ENCODE measurements at places on chromosomes 6 and 20.

- no peak for DNase-seq
Measured at GRCh38 chr6:15246217-15246665, 372 bp downstream of the JARID2 start.

DNA sequence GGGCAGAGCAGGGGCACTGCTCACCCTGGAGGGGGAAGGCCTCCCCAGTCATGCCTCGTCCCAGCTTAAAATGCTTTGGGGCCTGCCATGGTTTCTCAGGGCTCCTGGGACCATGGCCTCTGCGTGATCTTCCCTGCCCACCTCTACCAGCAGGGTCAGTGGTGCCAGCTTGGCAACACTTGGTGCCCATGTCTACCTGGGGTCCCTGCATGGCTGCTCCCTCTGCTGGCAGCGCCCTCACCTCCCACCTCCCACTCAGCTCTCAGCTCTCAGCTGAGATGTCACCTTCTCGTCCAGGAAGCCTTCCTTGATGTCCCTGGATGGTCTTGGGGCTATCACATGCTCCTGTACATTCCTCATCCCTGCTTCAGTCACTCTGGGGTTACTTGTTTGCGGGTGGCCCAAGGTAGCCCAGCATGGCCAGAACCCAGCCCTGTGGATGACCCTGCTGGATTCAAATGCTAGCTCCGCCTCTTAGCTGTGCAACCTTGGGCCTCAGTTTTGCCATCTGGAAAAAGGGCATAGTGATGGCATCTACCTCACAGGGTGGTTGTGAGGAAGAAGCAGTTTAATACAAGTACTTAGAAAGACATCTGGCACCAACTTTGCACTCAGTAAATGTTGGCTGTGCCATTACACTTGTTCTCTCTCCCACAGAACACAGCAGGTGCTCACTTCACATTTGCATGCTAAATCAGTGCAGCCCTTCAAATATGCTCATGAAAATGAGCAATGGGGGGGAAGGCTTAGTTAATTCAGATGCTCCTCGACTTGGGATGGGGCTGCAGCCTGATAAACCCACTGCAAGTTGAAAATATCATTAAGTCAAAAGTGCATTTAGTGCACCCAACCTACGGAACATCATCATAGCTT, 53.5 kb upstream of the PTPN1 start:
- DNase-seq = no peak

DNA sequence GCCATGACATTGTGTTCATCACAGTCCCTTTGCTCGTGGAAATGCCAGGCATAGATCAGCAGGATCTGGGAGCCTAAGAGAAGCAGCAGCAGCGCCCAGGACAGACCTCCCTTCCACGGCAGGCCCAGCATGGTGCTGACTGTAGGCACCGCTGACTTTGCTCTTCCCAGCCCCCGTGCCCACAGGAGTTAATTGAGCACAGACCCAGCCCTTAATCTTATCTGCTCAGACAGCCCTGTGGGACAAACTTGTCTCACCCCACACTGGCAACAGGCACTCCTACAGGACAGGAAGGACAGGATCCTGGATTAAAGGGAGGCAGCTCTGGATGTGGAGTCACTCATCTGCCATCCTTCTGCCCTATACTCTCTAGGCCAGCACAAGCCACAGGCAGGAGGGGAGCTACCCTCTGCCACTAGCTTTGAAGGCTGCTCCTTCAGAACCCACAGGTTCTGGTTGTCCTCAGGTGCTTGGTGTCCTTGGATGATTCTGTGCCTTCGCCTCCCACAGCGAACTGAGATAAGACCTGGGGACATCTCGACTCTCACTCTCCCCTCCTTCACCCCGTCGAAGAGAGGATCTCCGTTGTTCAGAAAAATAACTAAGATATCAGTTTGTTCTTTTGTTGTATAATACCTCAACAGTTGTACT, at the start of gene CST9L:
CST9L (minus strand) TSS at position 165 of the 651 bp plus-strand sequence; CDS start at position 131, 34 bp downstream.
- DNase-seq = no peak

GRCh38 chr6:34332251-34333198, 59.9 kb downstream of the NUDT3 start:
- no peak for DNase-seq

DNA sequence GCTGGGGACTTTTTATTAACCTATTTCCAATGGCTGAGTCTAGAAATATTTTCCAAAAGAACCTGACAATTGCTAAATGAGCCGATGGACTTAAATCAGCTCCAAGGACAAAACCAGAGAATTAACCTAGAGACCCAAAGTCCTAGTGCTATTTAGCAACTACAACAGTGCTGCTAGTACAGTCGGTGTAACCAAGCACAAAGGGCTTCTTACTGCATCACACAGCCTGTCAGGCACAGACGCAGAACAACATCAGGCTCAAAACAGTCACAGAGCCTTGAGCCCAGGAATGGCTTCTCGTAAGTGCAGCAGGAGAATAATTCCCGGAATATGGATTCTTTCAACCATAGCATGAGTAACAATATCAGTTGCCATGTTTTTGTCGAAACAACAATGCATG, 70.0 kb downstream of the GFOD1 start:
- DNase-seq = no peak

- DNase-seq = no peak
Measured at GRCh38 chr6:14593286-14593685, 475.7 kb downstream of the CD83 start.

- peak; percentile 51 for DNase-seq
Measured at GRCh38 chr6:11033825-11034224, 10.3 kb downstream of the ELOVL2 start.

- no peak for DNase-seq
Measured at GRCh38 chr6:167676666-167677421, 149.9 kb upstream of the AFDN start.

- no peak for DNase-seq
Measured at GRCh38 chr6:16805243-16805950, 44.1 kb upstream of the ATXN1 start.

GRCh38 chr20:45509091-45509490, 6.3 kb downstream of the SPINT3 start:
- no peak for DNase-seq

- no peak for DNase-seq
Measured at GRCh38 chr20:667351-668034, 8.1 kb downstream of the SCRT2 start.

DNA sequence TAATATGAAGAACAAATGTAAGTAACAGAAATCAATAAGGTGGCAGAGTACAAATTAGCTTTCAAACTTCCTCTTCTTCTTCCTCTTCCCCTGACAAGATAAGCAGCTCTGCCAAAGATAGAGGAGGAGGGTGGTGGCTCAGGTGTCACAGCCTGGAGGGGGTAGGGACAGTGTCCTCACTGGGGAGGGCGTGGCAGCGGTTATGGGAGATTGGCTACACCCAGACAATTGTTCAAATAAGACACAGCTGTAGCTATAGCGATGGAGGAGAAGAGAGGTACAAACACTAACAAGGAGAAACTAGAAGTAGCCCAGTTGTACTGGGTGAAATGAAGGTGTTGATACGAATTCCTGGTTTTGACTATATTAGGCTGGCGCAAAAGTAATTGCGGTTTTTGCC, 198.5 kb downstream of the TBXT start:
- no peak for DNase-seq

- DNase-seq = no peak
Measured at GRCh38 chr6:39087197-39087596, 27.8 kb downstream of the SAYSD1 start.

GRCh38 chr6:117601811-117602150, 530 bp downstream of the GOPC start:
- DNase-seq = no peak

DNA sequence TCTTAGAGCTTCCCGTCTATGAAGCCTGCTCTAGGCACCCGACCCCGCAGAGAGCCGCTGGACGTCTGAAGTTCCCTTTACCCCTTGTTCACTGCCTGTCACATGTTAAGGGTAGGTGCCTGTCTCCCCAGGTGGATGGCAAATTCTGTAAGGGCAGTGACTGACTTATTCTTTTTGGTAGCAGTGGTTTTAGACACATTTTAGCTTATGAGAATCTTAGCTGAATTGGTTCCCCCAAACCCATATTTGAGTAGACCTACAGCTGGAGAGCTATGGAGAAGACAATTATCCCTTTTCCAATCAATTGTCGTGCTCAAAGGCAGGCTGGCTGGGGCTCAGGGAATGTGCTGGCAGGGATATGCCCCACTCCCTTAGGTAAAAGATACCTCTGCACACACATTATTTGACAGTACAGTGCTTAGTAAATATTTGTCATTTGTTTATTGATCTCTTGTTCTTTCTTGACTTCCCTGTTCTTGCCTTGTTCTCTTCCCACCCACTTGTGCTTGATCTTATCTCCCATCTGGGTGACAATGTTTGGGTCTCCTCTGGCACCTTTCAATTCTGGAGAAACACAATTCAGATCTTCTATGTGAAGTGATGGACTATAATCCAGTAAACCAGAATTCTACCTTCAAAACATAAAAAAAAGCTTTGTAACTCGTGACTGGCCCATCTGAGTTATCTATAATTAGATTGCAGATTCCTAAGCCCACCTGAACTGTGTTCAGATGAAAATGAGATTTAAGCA, 114.3 kb upstream of the SLC2A12 start:
- no peak for DNase-seq

DNA sequence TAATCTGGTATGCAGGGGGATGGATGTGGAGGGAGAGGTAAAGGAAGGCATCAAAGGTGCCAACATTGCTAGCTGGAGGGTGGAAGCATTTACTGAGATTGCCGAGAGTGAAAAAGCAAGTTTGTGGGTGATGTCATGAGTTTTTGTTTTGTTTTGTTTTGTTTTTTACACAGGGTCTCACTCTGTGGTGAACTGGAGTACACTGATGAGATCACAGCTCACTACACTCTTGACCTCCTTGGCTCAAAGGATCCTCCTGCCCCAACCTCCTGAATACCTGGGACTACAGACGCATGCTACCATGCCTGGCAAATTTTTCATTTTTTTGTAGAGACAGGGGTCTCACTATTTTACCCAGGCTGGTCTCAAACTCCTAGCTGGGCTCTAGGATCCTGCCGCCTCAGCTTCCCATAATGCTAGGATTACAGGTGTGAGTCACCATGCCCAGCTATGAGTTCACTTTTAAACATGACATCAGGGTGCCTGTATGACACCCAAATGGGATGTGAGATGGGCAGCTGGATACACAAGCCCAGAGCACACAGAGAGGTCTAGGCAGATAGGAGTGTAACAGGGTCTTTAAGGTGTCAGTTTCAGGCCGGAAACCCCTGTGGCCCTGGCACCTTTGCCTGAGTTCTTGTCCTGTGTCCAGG, 35.1 kb upstream of the HMGA1 start:
- DNase-seq = no peak

- DNase-seq = peak; percentile 56
Measured at GRCh38 chr6:43575772-43576551, at the start of the genes POLH and XPO5. Gene POLH (plus strand): TSS chr6:43576185. CDS start chr6:43582320, 6,135 bp downstream. Gene XPO5 (minus strand): TSS chr6:43576038. CDS start chr6:43575864, 174 bp downstream.

Measured in AG09309 (cell line).